ENCODE measurements at places on chromosomes 12 and 14. TPM values are rescaled to one million over a fixed set of nuclear protein-coding genes. Genes with fewer than 3 reads are reported as not detected.
A peak's percentile ranks its signal among the peaks of the same experiment; 100 is the strongest.

- no peak overlapping the region for H3K27ac ChIP-seq
- no peak overlapping the region for H3K4me3 ChIP-seq
- H3K36me3 ChIP-seq, result no peaks in the 10 kb centered on the region
Observed at GRCh38 chr12:115443351-115443938, 759.5 kb upstream of the TBX3 start.

DNA sequence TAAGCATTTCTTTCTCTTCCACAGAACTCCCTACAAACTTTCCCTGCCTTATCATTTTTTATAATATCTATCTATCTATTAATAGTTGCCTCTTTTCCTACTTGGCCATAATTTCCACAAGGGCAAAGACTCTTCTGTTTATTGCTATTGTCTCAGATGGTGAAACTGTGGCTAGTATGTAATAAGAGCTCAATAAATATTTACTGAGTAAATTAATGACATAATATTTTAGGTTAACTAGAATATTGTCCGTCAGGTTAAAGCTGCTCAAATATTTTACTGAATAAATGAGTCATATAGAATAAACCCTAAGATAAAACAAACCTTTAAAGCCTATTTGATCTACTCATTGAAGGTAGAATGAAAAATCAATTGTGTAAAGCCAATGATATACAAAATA lies 240.5 kb downstream of the PPFIA2 start:
- no peak overlapping the region for H3K4me3 ChIP-seq
- no peak for DNase-seq
- H3K36me3 ChIP-seq, result no peaks in the 10 kb centered on the region
- H3K27ac ChIP-seq, result no peak overlapping the region

DNA sequence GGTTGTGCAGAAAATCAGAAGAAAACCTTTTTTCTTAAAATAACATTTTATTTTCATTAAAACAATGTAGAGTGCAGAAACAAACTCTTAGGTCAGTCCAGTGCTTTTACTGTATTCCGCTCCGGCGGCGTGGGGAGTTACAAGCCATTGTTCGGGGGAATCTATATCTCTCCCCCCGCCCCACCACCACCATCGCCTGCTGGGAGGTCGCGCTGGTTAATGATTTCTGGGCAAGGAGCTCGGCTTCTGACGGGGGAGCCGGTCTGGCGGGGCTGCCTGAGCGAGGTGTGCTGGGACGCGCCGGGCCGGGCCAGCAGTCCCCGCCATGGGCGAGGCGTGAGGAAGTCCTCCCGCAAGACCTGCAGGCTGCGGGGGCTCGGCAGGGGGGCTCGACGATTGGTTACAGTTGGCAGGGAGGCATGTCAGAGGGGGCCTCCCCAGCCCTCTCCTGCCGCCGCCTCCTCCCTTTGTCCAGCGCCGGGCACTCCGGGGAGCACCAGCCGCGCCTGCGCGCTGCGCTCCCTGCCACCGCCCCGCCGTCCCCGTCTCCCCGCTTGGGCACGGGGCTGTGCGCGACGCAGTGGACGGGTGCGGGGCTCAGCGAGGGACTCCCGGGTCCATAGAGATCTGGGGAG lies 1.0 kb upstream of the DUSP6 start:
- peak overlapping the region; percentile 100 for H3K4me3 ChIP-seq
- H3K4me1 ChIP-seq, result peaks cover 14% of the 10 kb centered on the region
- peaks cover 11% of the 10 kb centered on the region for H3K27me3 ChIP-seq
- peak overlapping the region; percentile 99 for H3K27ac ChIP-seq
- peaks cover 11% of the 10 kb centered on the region for H3K36me3 ChIP-seq

GRCh38 chr12:129941618-129942017 lies 37.8 kb upstream of the TMEM132D start:
- no peaks in the 10 kb centered on the region for H3K27me3 ChIP-seq
- H3K27ac ChIP-seq, result no peak overlapping the region
- H3K36me3 ChIP-seq, result no peaks in the 10 kb centered on the region
- no peak for DNase-seq
- H3K4me1 ChIP-seq, result no peaks in the 10 kb centered on the region
- no peak overlapping the region for H3K4me3 ChIP-seq

Gene KCNC2
- total RNA-seq, result not detected
